Foreskin melanocyte (primary cell): ENCODE measurements at places on chromosomes 3 and 15.

DNA sequence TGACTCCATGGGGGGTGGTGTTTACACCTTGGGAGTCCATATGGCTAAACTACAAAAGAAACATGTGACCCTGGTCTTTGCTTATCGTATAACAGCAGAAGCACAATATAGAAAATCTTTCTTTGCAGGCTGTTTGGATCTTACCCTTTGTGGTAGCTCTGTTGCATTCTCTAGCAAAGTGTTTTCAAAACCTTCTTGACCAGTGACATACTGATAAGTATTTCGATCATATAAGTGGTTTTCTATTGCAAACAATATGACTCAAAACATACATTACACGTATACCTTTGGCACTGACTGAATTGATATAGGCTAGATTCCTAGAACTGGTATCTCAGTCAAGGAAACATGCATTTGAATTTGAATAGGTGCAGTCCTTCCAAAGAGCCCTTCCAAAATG is 24.7 kb upstream of the ATP10A start:
- no peak for DNase-seq

DNA sequence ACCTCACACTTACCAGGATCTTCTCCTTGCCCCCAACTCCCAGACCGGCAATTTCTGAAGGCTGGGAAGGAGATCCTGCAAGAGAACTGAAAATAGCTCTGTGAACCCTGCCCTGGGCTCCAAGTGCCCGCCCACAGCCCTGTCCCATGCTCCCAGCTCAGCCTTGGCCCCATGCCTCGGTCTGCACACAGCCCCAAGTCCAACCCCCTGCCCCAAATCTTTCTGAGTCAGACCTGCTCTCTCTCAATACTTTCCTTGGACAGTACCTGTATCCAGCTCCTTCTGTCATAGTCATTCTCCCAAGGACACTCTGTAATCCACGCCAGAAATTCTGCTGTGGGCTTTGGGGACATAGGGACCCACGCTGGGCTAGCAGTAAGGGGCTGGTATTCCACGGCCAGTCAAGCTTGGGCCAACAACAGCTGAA is 6.3 kb upstream of the SMAD3 start:
- no peak for DNase-seq

DNA sequence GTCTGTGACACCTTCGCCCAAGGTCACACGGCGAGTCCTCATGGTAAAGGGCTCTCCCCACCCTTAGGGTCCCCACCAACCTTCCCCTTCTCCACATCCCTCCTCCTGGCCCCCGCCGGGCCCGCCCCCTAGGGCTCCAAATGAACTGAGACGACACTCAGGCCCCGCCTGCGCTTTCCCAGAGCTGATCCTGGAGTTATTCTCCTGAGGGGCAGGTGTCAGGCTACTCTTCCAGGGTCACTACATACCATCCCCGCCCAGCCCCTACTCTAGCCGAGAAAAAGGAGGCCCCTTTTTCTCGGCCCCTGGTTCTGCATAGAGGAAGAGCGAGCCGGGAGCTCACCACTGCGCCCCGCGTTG is 292 bp downstream of the USP4 start:
- no peak for DNase-seq

- DNase-seq = no peak
Measured at GRCh38 chr3:125594581-125595011, 701 bp downstream of the OSBPL11 start.

DNA sequence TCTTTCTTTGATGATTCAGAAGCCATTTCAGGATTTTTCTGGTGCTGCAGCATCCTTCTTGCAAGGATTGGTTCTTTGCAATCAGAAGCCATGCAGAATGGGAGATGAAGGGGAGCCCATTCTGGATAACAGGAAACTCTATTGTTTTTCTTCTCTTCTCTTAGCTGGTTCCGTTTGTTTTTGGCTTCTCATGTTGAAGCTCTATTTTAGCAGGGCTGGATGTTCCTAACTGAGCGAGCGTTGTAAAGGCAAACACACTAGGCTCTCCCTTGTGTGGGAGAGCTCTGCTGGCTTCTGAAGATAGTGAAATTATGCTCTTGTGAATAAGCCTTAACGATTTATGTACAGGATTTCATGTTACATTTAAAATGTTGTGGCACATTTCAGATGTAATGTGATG is 8.3 kb downstream of the CACNA1D start:
- no peak for DNase-seq

DNA sequence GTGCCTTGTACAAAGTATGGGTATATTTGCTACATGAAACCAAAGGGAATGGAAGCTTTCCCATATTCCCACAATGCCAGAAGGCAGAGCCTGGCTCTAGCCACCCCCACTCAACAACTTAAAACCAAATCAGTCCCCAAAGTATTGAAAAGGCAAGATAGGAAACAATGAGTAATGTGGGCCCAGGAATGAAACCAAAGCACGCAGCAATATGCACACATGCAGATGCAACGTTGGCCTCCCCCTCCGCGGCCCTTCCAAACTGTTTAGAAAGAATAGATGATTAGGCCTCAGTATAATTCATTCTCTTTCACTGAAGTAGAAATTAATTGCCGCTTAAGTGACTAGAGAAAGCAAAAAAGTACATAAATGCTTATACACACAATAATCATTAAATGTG is 59.1 kb downstream of the THRB start:
- DNase-seq = no peak

GRCh38 chr15:35530698-35531097 is 15.3 kb downstream of the DPH6 start:
- no peak for DNase-seq

- DNase-seq = no peak
Measured at GRCh38 chr3:108157273-108157672, 65.0 kb downstream of the IFT57 start.

DNA sequence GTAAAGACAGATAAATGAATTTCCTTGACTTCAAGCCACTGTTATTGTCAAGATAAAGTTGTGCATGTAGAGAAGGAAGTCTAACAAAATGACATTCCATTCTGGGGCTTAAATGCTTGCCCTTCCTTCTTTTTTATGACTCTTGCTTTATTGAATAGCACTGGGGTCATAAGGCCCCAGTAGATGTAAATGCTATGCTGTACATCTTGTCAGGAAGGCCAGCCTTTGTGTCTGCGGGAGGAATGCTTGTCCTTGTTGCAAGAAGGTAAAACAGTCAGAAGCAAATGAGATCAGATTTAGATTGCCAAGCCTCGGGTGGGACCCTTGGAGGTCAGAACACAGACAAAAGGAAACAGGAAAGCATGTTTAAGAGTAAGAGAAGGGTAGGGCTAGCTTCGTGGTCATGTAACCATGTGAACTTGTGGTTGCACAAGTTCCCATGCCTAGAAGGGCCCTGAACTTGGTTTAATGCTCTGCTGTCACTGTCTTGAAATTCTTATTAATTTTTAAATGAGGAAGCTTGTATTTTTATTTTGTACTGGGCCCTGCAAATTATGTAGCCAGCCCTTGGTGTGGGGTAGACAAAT is 81.5 kb downstream of the PPM1L start:
- peak; percentile 14 for DNase-seq

GRCh38 chr3:32399030-32399620 is 7.5 kb downstream of the CMTM7 start:
- peak; percentile 51 for DNase-seq

DNA sequence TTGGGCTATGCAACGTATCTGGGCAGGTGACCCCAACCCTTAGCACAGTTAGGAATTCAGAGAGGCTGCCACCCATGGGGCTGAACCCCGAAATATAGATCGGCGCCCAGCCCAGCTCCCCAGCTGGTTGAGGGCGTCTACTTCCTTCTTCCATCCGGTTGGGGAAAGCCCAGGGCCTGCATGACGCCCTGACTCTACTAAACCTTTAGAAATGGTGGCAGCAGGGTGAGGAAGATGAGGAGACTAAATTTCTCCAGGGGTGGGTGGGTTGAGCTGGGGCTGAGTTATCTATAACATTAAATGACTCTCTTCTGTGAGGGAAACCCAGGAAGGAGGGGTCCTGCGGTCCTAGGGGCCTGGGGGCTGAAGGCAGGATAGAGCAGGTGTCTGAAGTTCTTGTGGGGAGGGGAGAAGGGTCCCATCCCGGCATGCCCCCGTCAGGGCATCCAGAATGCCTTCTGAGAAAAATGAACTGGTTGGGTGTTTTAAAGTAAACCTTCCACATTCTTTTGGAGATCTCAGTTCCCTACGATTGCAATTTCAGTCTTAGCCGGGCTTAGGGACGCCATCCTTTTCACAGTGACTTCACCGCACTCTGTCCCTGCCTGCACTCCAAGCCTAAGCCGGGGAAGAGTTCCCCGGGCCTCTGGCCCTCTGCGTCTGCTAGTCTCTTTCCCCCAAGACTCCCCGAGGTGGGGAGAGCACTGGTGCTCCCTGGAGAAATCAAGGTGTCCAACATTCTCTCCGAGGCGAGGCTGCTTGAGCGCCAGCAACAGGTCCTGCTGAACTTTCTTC is 28.5 kb downstream of the NR2F2 start:
- no peak for DNase-seq

DNA sequence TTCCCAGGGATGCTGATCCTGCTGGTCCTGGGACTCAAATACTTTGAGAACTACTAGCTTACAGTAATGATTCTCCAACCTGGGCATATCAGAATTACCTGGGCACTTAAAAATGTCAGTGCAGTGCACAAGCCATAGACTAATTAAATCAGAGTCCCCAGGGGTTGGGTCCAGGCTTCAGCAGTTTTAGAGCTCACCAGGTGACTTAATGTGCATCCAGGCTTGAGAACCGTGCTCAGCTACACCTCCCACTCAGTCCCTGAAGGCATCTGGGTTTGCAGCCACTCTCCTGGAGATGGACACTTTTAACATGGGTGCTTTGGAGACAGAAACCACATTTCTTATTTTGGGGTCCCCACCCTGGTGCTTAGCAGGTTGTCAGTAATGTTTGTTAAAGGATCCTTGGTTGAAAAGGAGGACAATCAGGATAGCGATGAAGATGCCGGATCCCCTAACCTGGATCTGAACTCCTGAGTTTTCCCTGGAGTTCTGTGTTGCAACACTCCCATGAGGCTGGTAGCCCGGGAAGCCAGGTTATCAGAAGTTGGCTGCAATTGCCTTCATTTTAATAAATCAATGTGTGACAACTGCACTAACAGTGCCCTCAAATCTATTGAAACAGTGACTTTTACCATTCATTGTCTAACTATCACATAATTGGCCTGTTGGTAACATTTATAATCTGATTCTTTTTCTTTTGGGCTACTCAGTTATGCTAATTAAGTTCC is 48.1 kb downstream of the BFSP2 start:
- DNase-seq = no peak

GRCh38 chr3:13963137-13963886 is 83.4 kb upstream of the WNT7A start:
- no peak for DNase-seq

DNA sequence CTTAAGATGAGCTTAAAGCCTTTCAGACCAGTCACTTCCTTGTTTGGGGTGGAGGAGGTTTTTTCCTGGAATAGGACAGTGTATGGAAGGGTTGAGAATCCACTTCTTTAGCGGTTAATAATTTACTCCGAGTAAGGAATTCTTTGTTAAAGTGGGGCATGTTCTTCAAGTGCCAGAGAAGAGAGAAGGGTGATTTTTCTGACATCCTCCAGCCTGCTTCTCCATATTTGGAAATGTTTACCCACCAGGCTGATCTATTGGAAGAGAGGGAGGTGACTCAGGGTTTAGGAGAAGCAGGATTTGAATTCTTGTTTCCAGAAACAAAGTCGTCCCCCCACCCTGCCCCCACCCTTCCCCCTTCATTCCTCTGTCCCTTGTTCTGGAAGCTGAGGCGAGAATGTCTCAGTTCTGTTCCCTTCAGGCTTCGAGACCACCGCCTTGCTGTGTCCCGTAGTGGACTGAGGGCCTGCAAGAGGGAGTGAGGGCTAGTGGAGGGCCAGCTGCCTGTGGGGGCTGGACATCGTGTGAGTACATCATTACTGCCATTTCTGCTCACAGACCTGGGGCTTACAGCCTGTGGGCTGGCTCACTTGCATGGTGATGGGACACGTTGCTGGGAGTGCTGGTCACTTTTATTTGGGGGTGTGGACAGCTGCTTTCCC is 58.5 kb downstream of the LPP start:
- no peak for DNase-seq

DNA sequence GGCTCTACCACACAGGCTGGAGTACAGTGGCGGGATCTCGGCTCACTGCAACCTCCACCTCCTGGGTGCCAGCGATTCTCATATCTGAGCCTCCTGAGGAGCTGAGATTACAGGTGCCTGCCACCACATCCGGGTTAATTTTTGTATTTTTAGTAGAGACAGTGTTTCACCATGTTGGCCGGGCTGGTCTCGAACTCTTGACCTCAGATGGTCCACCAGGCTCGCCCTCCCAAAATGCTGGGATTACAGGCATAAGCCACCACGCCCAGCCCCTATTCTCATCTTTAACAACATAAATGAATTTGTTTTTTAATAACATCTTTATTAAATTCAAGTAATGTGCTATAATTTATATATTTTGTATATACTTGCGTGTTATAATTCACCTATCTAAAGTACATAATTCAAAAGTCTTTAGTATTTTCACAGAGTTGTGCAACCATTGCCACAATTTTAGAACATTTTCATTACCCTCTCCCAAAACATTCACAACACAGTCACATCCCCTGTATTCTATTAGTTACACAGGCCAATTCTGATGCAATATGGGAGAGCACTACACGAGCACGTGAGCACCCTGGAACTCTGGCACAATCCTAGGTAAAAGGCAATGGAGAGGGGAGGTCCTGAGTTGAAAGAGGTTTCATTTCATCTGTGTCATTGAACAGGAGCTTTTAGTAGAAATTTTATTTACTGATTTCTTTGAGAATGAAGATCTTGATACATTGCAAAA is 21.2 kb upstream of the MTMR14 start:
- no peak for DNase-seq

DNA sequence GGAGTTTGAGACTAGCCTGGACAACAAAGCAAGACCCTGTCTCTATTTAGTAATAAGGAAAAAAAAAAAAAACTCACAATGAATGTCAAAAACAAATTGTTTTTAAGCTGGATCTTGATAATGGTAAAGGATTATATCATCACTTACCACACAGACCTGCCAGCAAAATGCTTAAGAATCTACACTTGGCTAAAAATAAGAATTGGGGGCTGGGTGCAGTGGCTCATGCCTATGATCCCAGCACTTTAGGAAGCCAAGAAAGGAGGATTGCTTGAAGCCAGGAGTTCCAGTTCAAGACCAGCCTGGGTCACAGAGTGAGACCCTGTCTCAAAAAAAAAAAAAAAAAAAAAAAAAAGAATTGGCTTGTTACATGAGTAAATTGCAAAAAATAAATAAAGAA is 31.0 kb downstream of the ACAP2 start:
- DNase-seq = no peak

- DNase-seq = no peak
Measured at GRCh38 chr15:43266834-43267233, at the start of gene TGM5. TGM5 (minus strand) TSS chr15:43266928; CDS start chr15:43266849, 79 bp downstream.

- DNase-seq = no peak
Measured at GRCh38 chr15:66786222-66786621, 84.2 kb downstream of the SMAD6 start.

- no peak for DNase-seq
Measured at GRCh38 chr15:69754313-69754712, 301.7 kb downstream of the RPLP1 start.

- DNase-seq = no peak
Measured at GRCh38 chr3:31790193-31791089, 190.6 kb downstream of the OSBPL10 start.
